ENCODE measurements at places on chromosomes 7 and 10. TPM values are rescaled to one million over a fixed set of nuclear protein-coding genes. Genes with fewer than 3 reads are reported as not detected.

- DNase-seq, result no peak
Observed at GRCh38 chr10:48555310-48556042, 49.4 kb downstream of the ARHGAP22 start.

GRCh38 chr7:154789404-154789803, 213.5 kb downstream of the PAXIP1 start:
- DNase-seq, result no peak

GRCh38 chr10:70405037-70405824, 1.3 kb downstream of the EIF4EBP2 start:
- peak; percentile 70 for DNase-seq

DNA sequence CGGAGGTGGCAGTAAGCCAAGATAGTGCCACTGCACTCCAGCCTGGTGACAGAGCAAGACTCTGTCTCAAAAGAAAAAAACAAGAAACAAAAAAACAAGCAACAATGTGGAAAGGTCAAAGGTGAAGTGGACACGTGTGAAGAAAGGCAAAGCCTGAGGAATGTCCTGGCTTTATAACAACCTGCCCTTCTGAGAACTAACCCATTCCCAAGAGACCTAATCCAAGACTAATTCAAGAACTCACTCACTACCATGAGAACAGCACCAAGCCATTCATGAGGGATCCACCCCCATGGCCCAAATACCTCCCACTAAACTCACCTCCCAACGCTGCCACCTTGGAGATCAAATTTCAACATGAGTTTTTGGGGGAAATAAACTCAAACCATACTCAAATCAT, 47.5 kb upstream of the KIF5B start:
- DNase-seq, result no peak

DNA sequence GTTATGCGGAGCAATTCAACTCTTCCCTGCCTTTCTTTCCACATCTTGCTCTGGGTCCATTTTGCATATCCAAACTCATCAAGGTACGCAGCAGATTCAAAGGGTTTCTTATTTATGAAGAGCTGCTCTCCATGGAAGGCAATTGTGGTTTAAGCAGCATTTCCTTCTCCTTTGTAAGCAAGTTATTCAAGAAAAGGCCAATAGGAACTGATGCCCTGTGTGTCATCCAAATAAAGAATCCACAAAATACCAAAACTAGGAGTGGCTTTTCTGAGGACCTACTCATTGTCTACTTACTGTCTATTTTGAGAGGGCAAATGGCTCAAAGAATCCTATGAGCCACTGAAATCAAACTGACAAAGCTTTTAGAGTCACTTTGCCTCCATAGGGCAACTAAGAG, 253.1 kb downstream of the PTEN start:
- DNase-seq, result no peak

GRCh38 chr10:132212816-132213215, 26.1 kb downstream of the DPYSL4 start:
- no peak for DNase-seq

DNA sequence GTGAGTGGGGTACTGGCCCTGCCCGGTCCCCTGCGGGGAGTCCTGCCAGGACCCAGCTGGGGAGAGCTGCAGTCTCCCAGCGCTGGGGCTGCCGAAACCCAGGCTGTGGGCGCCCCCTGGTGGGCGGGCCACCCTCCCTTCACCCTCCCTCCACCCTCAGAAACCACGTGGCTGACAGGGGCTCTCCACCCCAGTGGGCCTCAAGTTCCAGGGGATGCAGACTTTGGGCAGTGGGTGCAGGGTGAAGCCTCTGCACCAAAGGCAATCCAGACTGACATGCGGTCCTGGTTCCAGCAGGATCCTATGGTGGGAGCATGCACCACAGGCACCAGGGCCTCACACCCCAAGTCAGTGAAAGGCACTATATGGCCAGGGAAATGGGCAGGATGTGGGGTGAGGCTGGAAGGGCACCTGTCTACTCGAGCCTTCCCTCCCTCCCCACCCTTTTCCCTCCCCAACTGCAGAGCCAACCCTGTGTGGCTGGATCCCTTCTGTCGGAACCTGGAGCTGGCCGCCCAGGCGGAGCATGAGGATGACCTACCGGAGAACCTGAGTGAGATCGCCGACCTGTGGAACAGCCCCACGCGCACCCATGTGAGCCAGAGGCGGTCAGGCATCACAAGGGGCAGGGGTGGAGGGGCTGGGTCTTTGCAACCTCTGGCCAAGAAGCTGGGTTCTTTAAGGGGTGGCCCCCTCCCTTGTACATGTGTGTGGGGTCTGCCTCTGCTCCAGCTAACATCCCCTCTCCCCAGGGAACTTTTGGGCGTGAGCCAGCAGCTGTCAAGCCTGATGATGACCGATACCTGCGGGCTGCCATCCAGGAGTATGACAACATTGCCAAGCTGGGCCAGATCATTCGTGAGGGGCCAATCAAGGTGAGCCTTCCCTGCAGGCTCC, 38.8 kb downstream of the PSAP start:
- peak; percentile 38 for DNase-seq

DNA sequence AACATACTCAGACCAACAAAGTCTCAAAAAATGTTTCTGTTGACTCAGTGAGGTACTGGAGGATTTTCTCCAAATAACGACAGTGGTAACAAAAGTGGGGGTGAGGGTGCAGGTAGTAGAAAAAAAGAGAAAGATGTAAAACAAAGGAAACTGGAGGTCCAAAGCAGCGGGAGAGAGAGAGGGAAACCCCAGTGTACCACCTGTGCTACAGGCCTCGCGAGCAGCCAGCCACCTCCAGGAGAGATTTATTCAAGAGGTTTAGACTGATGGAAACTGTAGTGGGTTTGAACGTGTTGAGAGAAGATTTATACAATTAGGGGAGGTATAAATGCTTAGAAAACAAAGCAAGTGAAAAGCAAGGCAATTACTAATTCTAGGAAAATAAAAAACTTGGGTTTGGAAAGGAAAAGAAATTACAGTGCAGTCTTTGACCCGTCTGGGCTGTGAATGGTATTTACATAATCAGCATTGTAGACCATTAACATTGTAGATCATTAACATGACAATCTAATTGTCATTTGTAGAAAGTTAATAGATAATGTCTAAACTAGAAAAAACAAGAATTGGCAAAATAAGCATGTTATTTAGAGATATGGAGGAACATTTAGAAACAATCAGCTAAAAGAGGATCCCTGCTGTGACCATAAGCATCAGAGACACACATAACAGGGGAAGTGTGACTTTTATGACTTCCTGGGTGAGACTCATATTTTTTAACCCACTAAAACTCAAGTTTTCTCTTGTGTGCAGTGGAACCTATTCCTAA, 180.0 kb downstream of the RELN start:
- DNase-seq, result no peak

GRCh38 chr10:35937546-35937945, 295.4 kb upstream of the FZD8 start:
- no peak for DNase-seq

DNA sequence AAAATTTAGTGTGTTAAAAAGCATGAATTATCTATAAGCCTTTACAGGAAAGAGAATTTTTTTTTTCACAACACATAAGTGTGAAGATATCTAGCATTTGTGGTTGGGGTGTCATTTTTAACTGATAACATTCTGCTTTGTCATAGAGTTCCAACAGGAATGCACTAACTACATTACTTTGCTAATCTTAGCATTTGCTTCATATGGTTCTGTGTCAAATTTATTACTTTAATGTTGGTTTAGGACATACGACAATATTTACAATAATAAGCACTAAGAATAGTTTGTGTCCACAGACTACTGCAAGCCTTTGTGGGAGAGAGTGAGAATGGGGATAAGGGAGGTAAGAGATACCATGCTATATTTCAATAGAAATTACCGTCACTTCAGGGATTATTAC, 40.6 kb upstream of the MAGI2 start:
- no peak for DNase-seq

- DNase-seq, result no peak
Observed at GRCh38 chr7:129530795-129531391, 28.6 kb downstream of the SMKR1 start.

DNA sequence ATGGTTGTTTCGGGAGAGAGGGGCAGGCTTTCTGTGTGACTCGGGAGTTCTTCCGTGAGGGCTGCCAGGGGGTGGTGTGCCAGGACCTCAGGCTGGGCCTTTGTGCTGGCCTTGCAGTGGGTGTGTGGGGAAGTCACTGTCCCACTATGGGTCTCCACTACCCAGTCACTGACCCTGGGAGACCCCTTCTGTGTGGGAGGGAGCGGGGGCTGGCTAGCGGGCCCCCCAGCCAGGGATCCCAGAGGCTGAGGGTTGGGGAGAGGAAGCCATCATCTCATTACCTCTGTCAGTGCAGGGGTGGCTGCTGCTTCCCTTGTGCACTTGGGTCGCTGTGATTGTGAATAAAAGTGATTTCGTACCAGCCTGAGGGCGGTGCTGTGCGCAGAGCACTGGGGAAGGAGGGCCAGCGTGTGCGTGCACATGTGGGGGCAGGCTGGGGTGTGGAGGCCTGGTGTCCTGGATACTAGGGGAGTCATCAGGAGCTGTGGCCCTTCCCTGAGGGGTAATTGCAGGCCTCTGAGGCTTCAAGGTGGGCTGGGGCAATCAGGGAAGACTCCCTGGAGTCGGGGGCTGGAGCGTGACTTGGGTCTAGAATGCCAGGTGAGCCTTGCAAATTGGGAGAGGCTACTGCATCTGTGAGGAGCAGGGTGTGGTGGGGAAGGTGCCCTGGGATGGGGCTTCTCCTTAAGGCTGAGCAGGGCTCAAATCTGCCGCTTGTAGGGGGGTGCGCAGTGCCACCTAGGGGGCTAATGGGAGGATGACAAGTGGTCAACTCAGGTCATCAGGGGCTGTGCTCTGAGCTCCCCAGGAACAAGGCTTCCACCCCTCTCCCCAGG, 98.9 kb downstream of the NEURL1 start:
- no peak for DNase-seq

GRCh38 chr7:117781707-117782106, 91.5 kb downstream of the CTTNBP2 start:
- no peak for DNase-seq

DNA sequence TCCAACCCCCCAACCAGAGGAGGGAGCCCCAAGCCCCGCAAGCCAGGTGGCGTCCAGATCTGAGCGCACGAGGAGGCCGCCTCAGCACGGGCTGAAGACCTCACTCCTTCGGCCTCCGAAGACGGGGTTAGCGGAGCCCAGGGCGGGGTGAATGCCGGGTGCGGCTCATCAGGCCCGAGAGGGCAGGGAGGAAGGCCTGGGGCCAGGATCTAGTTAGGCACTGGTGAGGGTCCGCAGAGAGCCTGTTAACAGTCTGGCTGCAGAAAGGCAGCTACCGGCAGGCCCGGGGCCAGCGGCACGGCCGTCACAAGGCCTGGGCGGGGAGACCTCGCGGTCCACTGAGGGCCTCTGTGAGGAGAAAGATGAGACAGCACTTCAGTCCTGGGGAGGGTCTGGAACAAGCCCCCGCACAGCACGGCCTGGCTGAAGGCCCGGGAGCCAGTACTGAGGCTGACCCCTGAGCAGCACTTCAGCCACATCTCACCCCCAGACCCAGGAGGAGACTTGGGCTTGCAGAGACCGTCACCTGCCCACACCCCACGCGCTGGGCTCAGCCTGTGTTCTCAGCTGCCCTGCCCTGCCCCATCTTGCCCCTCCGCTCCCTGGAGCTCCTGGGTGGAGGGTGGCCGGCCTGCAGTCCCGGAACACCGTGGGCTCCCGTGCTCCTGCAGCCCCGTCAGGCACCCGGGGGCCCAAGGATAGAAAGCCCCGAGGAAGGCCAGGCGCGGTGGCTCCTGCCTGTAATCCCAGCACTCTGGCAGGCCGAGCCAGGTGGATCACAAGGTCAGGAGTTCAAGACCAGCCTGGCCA, 193.2 kb downstream of the ELFN1 start:
- DNase-seq, result no peak

GRCh38 chr7:70663680-70664079, 468.3 kb upstream of the GALNT17 start:
- DNase-seq, result no peak

DNA sequence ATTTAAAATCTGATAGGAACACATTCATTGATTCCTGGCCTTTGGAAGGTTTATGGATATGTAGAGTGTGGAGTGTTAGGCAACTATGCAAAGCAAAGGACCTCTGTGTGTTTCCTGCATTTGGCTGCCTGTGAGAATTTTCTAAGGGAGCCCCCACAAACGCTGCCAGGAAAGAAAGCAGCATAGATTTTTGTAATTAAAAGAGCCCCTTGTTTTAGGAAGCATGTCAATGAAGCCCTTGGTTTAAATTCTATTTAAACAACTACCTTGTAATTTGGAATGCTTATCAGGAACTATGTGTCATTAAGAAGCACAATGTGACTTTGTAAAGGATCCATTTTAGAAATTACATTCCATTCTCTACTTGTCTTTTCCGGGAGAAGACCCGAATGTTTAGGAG, 742.5 kb downstream of the NXPH1 start:
- DNase-seq, result no peak

DNA sequence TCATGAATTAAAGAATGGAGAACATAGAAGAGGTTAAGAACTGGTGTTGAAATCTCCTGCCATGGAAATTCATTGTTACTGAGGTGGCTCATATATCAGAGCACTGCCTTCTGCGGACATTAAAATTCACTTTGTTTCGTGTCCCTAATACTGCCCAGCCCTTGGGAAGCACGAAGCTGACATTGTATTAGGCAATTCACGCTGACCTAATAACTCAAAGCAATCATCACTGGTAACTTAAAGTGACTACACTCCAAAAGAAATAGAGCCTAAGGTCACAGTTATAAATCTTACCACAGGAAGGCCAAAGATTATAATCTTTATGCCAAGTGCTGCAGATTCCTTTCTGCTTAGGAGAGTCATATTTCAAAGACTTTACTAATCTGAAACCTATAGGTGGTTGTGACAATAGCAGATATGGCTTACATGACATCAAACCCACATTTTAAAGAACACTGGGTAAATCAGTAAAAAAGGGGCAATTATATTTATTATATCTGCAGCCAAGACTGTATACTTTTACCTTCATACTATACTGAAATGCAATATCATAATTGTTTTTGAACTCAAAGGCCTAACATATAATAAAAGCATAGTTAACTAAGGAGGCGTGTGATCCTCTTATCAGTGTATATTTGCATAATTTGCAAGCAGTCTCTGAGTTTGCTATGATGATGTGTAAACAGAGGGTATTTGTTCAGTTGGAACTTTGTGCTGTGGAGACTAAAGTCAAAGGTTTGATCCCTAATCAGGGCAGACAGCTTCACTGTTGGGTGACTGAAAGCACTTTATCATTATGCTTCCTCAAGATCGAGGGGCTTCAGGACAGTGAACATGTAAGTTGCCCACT, 51.9 kb upstream of the CAPZA2 start:
- no peak for DNase-seq

Gene INHBA
- 8.6 TPM for total RNA-seq

Gene GNAI1
- total RNA-seq, result 29.4 TPM

Gene PTN
- 7.5 TPM for total RNA-seq

Gene ADAM12
- 10.5 TPM for total RNA-seq

Gene MCU
- total RNA-seq, result 15.9 TPM

Gene ITPRID1
- total RNA-seq, result not detected

Gene VSTM2A
- total RNA-seq, result not detected

Gene PAPOLB
- 2.2 TPM for total RNA-seq

Gene SPDYE9
- not detected for total RNA-seq

Gene CPA4
- 5.4 TPM for total RNA-seq

Gene MMP21
- 0.22 TPM for total RNA-seq

Gene INMT
- total RNA-seq, result 113 TPM

Gene TLX1
- not detected for total RNA-seq

Gene NPS
- total RNA-seq, result not detected

Gene PNLIP
- 3.3 TPM for total RNA-seq

Gene OR2A42
- total RNA-seq, result not detected

Gene LAMB1
- total RNA-seq, result 232 TPM

Measured in tibial nerve (tissue), 4 donors.